ENCODE measurements at places on chromosomes 6 and 20.
A peak's percentile ranks its signal among the peaks of the same experiment; 100 is the strongest.

DNA sequence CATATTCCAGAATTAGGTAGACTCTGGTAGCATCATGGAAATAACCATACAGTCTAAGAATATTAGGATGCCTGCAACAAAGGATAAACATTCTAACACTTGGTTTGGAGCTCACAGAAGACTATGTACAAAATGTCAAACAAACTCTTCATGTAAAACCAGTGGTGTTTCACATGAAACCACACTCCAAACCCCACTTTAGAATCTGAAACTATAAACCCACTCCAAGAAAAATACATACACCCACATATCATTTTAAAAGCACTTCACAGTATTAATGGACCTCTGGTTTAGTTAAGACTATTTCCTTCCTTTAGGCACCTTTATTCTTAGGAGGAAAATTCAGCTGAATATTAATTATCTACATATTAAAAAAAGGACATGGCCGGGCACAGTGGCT, 10.5 kb downstream of the AURKA start:
- no peak for DNase-seq

DNA sequence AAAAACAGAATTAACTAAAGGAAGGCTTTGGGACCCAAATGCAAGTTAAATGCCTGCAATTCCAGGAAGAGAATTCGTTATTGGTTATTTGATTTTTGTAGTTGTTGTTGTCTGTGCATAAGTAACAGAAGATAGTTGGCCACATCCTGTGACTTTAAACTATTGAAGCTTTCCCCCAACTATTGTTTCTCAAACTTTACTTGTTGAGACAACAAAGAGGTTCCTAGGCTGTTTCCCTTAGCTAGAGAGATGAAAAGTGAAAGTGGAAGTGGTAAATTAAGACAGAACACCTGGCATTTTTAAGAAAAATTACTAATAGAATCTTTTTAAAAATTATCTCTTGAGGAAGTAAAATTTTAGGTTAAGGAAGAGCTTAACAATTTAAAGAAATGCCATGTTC, 525.2 kb downstream of the PKHD1 start:
- no peak for DNase-seq

DNA sequence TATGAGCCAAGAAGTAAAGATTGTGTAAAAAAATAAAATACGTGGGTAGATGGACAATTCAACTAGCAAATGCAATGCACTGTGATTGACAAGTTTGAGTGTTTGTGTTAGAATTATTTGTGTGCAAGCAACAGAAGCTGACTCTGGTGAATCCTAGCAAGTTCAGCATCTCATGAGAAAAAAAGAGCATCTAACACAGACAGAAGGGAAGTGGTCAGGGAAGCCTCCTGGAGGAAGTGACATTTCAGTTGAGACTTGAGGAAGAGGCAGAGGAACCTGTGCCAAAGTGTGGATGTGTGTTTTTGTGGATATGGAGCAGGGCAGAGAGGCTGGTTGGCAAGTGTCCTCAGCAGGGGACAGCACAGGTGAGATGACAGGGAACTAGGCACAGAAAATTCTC, 248.7 kb downstream of the ZNF217 start:
- DNase-seq: no peak

GRCh38 chr20:2762578-2763131, 37.8 kb downstream of the CPXM1 start:
- no peak for DNase-seq

DNA sequence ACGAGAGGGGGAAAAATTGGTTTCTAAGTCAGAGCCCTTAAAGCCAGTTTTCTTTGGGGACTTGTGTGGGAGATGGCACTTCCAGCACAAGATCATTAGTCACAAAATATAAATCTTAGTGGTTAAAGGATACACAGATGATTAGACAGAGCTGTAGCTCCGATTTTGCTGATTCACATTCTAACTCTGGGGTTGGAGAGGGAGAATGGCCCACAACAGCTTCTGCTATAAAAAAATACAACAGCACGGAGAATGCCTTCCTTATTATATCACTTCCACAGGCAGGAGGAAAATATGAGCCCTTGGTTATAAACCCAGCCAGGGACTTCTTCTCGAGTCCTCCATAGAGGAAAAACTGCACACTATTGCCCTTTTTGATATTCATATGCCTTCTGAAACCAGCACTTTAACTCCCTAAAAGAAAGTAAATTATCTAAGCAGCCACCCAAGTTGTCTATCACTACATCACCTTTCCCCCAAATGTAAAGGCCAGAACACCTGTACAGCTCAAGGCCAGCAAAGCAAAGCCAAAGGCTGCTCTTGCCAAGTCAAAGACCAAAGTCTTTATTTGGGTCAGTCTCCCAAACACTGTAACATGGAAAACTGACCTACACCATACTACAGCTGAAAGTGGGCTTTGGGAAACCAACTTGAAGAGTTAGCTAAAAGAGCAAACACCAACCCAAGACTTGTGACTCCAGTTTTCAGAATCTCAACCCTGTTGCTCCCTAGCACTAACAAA, 10.4 kb downstream of the MRPL14 start:
- DNase-seq: no peak

DNA sequence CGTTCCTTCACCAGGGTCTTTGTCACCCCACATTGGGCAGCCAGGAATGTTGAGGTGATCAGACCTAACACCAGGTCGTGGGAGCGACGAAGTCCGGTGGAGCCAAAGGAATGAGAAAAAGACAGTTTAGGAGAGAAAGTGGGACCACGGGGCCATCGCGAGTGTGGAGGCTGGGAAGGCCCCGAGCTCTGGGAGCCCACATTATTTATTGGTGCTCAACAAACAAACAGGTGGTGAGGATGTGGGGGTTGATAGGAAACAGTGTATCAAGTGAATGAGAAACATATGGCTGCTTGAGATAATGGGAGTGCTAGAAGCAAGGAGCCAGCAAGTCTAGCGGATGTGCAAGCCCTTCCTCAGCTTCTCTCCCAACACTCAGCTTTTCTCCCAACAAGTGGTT, 287.1 kb upstream of the SGK1 start:
- no peak for DNase-seq

DNA sequence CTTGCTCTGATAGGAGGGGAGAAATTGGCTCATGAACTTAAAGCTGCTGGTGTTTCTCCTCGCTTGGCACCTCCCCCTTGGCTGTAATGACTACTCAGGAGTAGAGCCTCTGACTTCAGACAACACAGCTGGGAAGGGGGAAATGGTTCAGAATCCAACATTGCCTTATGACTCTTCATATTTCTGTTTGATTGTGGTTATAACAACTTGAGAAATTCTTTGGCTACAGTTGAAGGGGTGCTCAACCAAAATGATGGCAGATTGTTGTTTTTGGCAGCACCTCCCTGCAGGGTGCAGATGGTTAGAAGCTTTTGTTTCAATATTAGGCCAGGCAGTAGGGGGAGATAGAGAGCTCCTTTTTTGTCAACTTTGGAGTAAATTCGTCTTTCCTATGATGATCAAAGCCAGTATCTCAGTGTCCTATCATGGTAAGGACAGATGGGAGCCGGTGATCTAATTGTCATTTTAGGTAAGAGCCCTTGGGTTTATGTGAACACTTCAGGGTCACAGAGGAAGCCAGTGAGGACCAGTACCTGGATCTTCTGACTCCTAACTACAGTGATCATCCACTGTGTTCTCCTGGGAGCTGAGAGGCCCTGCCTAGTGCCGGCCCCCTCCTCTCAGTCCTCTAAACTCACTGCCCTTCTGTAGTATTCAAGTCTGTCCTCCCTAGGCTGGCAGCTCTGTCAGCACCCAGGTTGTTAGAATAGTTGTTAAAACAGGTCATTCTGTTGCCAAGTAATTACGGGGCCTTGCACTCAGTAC, 39.9 kb downstream of the RPRD1B start:
- peak; percentile 60 for DNase-seq

- DNase-seq: no peak
These were observed 11.7 kb upstream of the PPARD start for GRCh38 chr6:35330541-35331119.

GRCh38 chr20:24497851-24498250, 28.4 kb downstream of the SYNDIG1 start:
- DNase-seq: no peak
